ENCODE measurements at places on chromosomes 6 and 20.

- DNase-seq = no peak
These were observed 61.6 kb downstream of the PLCB4 start for GRCh38 chr20:9130521-9130920.

DNA sequence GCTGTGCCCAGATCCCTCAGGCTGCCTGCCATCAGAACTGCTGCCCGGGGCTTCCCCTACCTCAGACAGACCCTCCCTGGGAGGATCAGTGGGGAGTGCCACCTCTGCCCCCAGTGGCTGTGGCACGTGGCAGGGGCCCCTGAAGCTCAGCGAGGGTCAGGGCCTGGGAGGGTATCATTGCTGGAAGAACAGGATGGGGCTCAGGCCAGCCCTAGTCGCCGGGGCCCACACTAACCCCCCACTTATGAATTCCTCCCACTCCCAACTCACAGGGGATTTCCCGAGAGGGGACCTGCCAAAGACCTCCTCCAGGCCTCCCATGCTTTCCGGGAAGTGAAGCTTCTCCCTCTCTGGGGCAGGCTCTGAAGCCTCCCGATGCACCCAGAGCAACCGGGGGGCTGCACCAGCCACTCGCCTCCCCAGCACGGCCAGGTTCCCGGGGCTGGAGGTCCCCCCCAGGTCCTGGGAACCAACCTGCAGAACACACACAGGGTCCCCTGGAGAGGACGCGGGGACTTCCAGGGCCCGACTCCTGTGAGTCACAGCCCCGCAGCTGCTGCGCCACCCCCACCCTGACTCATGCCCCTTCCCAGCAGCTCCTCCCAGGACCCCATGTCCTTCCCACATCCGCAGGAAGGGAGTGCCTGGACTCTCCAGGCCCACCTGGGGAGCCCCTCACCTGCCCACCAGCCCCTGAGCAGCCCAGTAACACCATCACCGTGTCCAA, 2.5 kb downstream of the TNFRSF6B start:
- DNase-seq = peak; percentile 67

DNA sequence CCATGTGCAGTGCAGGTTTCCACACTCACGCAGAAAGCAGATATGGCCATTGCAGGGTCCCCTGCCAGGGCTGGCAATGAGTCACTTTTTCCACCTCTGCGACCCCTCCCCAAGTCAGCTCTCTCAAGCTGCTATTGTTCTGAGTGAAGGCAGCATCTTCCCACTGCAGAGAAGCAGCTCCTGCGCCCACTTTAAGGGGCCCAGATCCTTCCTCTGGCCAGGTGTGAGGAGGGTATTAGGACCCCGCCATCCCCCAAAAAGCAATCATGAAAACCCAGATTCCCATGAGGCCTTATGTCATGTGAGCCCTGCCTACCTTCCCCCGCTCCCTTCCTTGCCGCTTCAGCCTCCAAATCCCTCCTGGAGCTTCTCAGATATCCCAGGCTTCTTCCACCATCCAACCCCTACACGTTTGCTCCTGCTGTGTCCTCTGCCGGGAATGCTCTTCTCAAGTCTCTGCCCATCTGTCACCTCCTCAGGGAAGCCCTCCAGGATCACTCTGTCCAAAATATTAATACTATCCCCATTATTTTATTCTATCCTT, 220.3 kb downstream of the NFATC2 start:
- no peak for DNase-seq

GRCh38 chr6:113888956-113889630, 31.9 kb downstream of the MARCKS start:
- no peak for DNase-seq

GRCh38 chr6:159726255-159726917, 920 bp upstream of the WTAP start:
- DNase-seq = no peak

DNA sequence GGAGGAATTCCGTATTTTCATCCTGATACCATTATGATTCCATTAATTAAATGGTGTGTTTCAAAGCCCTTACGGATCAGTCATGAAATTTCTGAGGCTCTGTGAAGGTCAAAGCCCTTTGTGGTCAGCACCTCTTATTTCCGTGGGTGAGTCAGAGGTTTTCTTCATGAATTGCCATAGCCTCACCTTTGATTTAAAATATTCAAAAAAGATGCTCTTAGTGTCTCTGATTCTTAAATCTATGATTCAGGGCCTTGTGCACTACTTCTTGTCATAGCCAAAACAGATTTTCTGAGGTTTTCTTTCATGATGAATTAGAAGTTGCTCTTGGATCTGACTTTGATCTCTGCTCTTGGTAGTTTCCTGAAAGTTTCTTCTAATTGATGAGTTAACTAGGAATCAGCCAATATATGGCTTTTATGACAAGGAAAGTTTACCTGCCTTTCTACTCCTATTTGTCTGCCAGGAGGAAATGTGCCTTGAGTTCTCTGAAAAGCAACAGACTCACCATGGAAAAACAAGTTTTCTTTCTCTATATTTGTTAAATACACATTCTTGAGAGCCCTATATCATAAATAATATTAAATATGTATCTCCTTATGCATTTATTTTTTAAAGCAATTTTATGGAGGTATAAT, 613.0 kb downstream of the UTRN start:
- no peak for DNase-seq

DNA sequence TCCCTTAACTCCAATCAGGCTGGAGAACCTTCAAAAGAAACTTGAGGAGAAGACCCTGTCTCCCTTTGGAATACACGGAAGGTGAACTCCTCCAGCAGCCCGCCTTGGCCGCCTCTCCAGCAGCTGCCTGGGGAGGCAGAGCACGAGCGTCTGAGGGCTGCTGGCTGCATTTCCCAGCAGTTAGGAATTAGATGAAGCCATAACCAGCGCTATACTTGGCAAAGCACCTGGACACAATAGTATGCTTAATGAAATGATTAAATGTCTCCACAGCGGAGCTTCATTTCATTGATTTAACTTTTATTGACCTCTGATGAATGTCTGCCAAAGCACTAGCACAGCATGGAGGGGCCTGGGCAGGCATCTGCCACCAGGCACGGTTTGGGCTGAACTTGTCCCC, 73.5 kb downstream of the TMEM242 start:
- DNase-seq = no peak

Measured in stimulated activated CD4-positive, alpha-beta T cell treated with anti-CD3 and anti-CD28 coated beads, Interleukin-1b, Interleukin-23, amount 100 ng/mL, for 48 hours (primary cell).